ENCODE measurements at places on chromosomes 1 and 21.

- peak; percentile 35 for DNase-seq
Observed at GRCh38 chr1:110337704-110338308, 1.4 kb upstream of the RBM15 start.

DNA sequence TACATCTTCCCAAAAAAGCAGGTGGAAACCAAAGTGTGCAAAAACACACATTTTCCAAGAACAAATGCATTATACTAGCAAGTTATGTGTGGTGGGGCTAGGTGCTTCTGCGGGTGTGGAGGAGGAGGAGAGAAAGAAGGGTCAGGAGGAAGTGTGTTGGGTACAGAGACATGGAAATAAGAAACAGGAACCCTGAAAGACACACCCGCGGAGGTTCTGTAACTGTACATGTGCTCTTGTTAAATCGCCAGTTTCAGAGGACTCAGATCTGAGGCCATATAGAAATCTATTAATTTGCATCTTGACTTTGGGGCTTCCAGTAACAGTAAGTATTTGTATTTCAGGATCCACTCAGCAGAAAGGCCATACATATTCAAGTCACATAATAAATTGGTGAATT, 30.9 kb downstream of the ERG start:
- DNase-seq: no peak

DNA sequence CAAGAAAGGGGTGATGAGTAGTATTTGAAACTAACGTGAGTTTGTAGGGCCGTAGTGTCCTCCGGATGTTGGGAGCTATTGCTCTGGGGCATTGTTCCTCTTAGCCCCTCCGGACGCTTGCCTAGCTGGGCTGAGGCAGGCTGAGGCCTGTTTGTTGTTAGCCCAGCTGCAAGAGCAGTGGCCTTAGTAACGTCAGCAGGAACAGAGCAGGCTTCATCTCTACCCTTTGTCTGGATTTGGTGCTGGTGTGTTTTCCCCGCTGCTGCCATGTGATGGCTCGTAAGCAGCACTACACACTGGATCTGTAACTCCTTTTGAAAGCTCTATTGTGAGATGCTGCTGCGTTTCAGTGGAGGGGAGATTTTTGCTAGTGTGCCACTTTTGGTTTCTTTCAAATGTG, 57.6 kb downstream of the DNM3 start:
- DNase-seq: no peak

GRCh38 chr1:23459338-23459757, 24.6 kb downstream of the ASAP3 start:
- DNase-seq: no peak

- DNase-seq: no peak
Observed at GRCh38 chr1:211017075-211017718, 116.8 kb downstream of the KCNH1 start.

DNA sequence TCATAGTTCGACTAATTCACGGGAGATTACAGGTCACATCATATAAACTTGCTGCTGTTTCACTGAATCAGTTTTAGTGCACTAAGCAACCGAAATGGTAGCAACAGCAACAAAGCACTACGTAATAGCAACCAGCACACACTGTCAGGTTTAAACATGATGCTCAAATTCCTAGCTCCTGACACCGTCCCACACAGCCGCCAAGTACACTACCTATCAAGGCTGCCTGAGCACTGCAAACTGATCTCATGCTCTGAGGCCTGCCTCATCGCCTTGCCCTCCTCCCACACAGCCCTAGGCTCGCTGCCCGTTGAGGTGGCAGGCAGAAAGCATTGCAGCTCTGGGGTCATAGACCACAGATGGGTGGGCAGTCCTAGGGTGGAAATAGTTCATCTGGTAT, 12.4 kb downstream of the LAMC2 start:
- no peak for DNase-seq

- DNase-seq: no peak
Observed at GRCh38 chr21:45401916-45402900, 2.8 kb upstream of the COL18A1 start.

DNA sequence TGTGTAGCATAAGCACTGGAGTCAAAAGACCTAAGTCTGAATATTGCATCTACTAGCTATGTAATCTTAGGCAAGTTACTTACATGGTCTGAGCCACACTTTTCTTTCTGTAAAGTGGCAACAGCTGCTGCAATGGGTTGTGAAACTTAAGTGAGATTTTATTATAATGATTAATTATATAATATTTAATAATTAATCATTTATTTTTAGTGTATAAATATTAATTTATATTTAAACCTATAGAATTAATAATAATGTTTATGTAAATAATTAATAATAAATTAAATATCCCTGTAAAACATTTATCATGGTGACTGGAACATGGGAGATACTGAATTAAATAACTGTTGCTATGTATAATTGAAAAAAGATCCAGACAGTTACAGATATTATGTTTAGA, 180.3 kb downstream of the LRRC40 start:
- no peak for DNase-seq

- peak; percentile 13 for DNase-seq
Observed at GRCh38 chr1:227318016-227318852, at the start of gene CDC42BPA. Gene CDC42BPA (minus strand): TSS chr1:227318492. CDS start chr1:227317182, 1,310 bp downstream.

DNA sequence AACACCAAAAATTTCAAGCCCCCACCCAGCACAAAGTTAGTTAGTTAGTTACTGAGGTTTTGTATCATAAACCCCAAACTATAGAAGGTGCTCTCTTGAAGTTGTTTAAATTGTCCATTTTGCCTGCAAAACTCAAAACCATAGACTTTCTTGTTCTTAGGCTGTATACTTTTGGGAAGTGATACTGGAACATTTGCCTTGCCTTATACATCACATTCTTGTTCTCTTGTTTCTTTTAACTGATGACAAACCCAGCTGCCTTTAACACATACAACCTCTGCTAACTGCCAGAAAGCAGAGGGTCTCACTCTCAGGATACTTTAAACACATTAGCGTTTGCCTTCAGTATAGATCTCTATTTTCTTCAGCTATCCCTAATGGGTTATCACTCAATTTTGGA, 570.5 kb downstream of the MRPL39 start:
- no peak for DNase-seq

DNA sequence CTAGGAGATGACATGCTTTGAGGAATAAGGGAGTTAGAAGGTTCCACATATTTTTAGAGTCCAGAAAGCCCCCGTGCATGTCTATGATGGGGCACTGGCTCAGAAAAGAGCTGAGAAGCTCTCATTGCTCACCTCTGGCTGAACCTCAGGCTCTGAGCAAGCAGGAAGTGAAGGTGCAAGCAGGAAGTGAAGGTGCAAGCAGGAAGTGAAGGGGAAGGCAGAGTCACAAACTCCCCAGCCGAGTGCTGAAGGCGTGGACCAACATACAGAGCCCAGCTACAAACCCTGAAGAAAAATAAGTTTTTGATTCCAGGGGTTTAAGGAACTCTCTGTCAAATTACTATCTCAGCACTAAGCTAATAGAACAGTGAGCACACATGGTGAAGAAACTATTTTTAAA, 7.0 kb downstream of the KRTAP10-8 start:
- DNase-seq: peak; percentile 73

GRCh38 chr1:168509875-168510791, 33.7 kb downstream of the XCL2 start:
- DNase-seq: peak; percentile 30

GRCh38 chr1:232381394-232382100, 248.4 kb downstream of the SIPA1L2 start:
- no peak for DNase-seq

- no peak for DNase-seq
Observed at GRCh38 chr1:235134171-235134570, 5.5 kb upstream of the TOMM20 start.

GRCh38 chr1:39872698-39873097, 10.6 kb downstream of the TRIT1 start:
- no peak for DNase-seq

GRCh38 chr1:46180082-46180616, 3.9 kb upstream of the P3R3URF start:
- no peak for DNase-seq

GRCh38 chr1:36513676-36514473, 31.2 kb upstream of the CSF3R start:
- no peak for DNase-seq

DNA sequence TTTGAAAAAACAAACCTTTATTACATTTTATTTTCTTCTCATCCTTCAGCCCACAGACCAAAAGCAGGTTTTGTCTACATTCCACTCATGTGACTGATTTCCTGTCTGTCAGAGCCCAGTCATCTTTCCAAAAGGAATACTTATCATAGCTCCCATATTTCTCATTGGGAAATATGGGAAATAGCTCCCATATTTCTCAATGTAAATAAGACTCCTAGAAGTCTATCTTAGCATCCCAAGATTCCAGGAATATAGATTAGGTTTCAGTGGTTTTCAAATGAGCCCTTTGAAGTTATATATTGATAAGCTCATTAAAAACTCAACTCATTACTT, 19.1 kb upstream of the NRDC start:
- DNase-seq: no peak

- DNase-seq: no peak
Observed at GRCh38 chr21:42441963-42442362, 38.3 kb downstream of the UBASH3A start.

GRCh38 chr1:24866211-24867083, 63.6 kb downstream of the RUNX3 start:
- DNase-seq: no peak

GRCh38 chr1:102884238-102884637, 224.1 kb downstream of the COL11A1 start:
- no peak for DNase-seq

DNA sequence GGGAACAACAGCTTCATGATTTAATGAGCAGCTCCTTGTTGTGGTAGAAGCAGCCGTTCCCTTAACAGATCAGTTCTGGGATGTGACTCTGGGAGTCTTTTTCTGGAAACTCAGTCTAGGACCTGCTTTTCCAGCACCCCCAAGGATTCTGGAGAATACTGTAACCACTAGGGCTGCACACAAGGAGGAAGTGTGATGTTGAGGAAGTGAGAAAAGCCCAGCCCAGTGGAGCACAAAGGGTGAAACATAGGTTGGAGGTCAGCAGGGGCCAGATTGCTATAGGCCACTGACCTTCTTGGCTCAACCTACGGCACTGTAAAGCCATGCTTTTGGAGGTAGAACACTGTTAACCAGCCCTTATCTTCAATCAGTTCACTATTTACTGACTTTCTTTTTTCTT, 10.1 kb upstream of the PLA2G5 start:
- DNase-seq: peak; percentile 12

Measured in CD4-positive, alpha-beta T cell treated with Interleukin-1 beta for 1 hour (primary cell).